ENCODE measurements at places on chromosomes 7 and 10.

DNA sequence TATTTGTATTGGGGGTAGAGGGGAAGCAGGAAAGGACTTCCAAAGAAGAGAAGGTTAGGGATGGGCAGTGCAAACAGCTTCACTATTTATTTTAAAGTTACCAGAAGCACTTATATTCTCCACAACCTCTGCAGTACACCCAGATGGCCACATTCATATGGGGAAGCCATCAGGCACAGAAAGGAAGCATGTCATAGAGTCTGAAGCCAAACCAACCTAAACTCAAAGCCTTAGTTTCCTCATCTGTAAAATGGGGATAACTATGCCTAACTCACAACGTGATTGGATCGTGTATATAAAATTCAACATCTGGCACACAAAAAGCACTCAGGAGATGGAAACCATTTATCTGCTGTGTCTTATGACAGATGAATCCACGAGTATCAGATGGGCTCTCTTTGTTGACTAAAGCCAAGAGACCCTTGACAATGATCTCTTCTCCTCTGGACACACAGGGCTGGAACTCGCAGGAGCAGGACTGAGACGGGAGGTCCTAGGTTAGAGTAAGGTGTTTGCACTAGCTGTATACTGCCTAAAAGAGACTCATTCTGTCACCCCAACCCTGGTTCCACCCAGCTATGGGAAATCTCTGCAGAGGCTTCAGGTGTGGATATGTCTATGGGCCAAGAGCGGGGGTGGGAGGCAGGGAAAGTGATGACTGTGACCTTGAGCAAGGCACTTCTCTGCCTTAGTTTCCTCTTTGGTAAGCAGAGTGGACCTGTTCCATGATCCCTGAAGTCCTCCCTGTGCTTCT, 1.8 kb downstream of the KIAA1549 start:
- DNase-seq: no peak

DNA sequence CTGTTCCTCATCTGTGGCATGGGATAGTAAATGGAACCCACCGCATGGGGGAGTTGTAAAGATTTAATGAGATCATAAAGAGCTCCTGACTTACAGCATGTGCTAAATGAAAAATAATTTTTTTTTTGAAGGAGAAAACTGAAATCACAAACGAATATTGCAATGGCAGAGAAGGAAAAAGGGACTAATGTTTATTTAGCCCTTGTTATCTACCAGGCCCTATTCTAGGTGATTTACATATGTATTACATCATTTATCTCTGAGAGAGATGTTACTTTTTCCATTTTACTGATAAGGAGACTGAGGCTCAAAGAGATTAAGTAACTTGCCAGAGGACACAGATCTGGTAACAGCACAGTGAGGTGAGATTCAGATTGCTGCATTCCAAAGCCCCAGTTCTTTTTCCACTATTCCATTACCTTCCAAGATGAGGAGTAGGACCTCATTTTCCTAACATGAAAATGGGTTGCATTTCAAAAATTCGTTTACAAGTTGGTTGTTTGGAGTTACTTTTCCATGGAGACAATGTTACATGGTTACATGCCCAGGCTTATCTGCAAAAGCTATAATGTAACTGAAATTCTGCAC, 28.6 kb downstream of the VCL start:
- no peak for DNase-seq

DNA sequence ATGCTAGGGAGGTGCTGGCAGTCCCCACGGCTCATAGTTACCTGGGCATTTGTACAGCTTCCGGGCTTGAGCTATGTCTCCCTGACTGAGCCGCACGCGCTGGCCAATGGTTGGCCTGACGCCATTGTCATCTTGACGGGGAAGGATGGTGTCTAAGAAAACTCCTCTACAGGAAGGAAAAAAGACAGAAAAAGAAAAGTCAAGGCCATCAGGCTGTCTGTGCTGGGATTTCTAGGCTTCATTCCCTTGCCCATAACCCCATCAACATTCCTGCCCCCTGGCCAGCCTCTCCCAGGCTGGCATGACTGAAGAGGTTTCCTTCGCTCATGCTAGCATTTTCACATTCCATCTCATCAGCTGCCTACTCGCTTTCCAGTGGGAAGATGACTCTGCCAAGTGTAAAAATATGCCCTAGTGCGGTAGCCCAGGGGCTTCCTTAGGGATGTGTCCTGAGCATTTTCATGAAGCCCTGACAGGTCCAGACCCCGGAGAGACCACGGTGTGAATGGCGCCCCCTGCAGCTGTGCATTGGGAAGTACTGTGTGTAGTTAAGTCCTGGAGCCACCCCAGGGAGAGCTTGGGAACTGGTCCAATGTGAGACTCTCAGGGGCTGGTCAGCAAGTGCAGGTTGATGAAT, 54.5 kb upstream of the OPALIN start:
- DNase-seq: no peak

DNA sequence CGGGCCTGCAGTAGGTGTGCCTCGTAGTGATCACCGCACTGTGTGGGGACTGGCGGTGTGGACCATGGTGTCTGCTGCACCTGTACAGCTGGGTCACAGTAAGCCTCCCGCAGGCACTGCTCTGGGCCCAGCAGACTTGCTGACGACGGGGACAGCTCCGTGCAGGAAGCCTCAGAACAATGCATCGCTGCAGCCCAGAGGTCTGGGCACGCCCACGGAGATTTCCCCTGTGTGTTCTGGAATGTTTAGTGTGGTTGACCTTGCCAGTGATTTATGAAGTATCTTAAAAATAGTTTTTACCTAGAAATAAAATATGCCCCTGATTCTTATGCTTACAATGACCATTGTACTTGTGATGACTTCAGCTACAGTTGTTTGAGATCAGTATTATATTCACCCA, 59.1 kb upstream of the ZNF32 start:
- DNase-seq: no peak

- no peak for DNase-seq
Observed at GRCh38 chr7:157584420-157584819, 247.6 kb downstream of the DNAJB6 start.

GRCh38 chr10:23155169-23155568, 36.9 kb upstream of the PTF1A start:
- no peak for DNase-seq

GRCh38 chr7:74709880-74710671, 52.6 kb downstream of the GTF2I start:
- no peak for DNase-seq

- no peak for DNase-seq
Observed at GRCh38 chr10:1731592-1731991, 5.7 kb downstream of the ADARB2 start.

GRCh38 chr7:159104188-159104920, 40.3 kb downstream of the VIPR2 start:
- no peak for DNase-seq

- DNase-seq: no peak
Observed at GRCh38 chr10:78919181-78919966, 149.4 kb upstream of the ZMIZ1 start.

DNA sequence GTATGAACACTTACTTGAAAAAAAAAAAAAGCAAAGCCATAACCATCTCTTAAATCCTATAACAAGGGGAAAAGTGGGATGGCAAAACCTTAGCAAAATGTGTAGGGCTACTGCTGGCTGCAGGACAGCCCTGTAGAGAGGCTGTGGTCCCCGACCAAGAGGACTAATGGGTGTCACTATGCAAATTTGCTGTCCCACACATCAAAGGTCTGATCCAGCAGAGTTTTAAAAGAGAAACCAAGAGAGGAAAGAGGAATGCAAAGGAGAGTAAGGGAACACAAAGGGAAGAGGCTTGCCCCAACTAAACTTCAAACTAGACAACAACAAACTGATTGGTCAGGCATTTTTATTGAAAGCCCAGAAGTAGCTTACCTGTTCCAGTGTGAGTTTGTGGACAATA, 3.1 kb upstream of the ZNRF2 start:
- DNase-seq: no peak

GRCh38 chr7:20170633-20171032, 46.6 kb downstream of the MACC1 start:
- DNase-seq: no peak
